GM04504 (cell line): ENCODE measurements at places on chromosomes 5 and 9.

DNA sequence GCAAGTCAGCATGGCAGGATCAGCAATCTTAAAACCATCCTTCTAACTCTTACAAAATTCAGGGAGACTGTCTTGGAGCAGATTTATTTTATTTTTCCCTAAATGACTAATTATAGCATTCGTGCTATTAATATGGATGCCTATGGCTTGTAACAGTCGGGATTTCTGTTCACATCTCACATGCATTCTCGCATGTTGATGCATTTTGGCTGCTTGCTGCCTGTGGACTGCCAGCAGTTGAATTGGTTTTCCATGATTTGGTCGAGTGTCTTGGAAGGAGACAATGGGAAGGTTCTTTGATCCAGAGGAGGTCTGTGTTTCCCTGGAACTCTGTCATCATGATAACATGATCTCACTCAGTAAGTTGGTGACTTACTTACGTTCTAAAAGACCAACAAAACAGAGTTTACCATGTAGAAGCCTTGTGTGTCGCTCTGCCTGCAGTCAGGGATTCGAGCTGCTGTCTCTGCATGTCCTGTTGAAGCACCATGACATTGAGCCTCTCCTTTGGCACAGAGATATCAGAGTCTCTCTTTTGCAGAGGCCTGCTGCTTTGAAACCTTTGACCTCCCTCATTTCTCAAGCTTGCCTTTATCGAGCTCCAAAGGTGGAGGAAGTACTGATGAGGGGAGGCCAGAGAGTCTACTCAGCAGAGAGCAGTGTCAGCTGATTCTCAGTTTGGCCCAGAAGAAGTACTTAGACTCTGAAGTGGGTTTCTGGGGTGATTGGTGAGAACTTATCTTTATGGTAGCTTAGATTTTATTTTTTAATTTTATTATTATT is 82.4 kb downstream of the ARHGAP26 start:
- no peak for DNase-seq

DNA sequence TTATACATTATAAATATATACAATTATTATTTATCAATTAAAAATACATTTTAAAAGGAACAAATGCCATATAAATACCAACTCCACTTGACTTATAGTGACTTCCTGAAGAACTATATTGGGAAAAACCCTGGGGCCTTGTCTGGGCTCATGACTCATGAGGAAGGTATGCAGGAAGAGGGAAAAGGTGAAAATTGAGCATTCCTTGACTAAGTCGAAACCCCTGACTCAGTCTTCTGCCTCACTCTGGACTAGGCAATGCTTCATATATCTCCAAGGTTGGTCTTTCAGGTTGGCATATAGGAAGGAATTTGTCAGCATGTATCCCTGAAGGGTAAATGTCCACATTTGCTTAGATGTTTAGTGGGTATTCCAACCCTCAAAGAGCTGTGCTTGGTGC is 78.5 kb downstream of the SH3TC2 start:
- no peak for DNase-seq

- DNase-seq: no peak
Measured at GRCh38 chr5:151592855-151593408, 1.8 kb upstream of the FAT2 start.

GRCh38 chr5:619444-619843 is 7.3 kb downstream of the CEP72 start:
- DNase-seq: no peak

DNA sequence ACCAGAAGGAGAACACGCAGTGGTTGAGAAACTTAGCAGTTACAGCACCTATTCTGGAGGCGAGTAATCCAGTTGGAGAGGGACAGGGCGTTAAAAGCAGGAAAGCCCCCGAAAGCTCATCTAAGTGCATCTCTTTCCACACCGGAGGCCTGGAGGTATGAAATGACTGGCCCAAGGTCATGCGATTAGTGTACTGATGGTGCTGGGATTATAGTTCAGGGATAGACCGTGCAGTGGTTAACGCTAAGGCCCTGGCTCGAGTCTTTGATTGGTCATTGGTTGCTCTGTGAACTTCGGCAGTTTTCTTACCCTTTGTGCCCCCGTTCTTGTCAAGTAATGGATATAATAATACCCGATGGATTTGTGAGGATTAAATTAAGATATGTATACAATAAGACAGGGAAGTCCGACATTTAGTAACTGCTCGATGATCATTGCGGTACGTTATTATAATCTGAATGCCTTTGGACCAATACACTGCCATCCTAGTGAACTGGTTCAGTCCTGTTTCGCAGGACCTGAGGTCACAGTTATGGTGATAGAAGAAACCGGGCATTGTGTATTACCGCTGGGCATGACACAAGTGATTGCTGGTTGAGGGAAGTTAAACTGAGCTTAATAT is 960 bp downstream of the CANX start:
- no peak for DNase-seq

GRCh38 chr9:21958833-21959232 is 35.4 kb downstream of the CDKN2A start:
- DNase-seq: no peak

GRCh38 chr9:136336156-136336870 is 9.0 kb downstream of the GPSM1 start:
- no peak for DNase-seq

DNA sequence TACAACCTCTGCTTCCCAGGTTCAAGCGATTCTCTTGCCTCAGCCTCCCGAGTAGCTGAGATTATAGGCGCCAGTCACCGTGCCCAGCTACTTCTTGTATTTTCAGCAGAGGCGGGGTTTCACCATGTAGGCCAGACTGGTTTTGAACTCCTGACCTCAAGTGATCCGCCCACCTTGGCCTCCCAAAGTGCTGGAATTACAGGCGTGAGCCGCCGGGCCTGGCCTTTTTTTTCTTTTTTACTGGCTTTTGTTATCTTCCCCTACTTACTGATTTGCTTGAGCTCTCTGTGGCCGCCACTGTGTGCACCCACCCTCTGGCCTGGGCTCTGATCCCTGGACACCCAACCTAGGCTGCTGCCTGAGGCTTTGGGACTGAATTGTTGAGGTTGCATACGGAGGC is 60.3 kb downstream of the ANKRD33B start:
- DNase-seq: no peak

GRCh38 chr5:35811108-35811741 is 45.5 kb upstream of the IL7R start:
- no peak for DNase-seq

GRCh38 chr9:123456011-123456410 is 100.0 kb downstream of the CRB2 start:
- no peak for DNase-seq

DNA sequence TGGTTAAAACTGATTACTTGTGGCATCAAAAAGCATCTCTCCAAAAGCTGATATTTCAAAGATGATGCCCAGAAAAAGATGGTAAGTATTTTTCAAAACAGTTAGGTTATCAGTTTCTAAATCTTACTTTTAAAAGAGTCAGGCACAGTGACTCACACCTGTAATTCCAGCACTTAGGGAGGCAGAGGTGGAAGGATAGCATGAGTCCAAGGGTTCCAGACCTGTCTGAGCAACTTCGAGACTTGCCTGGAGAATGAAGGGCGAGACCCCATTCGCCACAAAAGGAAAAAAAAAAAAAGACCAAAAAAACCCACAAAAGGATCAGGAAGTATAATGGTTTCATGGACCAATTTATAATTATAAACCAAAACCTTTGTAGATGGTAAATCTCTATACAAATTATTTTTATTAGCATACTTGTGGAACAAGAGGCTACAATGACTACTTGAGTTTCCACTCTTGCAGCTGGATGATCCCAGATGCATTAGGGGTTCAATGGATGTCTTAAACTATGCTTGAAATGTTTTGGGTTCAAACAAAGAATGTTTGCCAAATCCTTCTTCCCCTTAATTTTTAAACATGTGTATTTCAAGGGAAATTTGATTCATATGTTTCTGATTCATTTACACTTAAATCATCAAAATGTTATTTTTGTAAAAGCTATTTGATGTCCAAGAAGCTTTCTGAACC is 96.1 kb downstream of the ADAMTSL1 start:
- DNase-seq: no peak

DNA sequence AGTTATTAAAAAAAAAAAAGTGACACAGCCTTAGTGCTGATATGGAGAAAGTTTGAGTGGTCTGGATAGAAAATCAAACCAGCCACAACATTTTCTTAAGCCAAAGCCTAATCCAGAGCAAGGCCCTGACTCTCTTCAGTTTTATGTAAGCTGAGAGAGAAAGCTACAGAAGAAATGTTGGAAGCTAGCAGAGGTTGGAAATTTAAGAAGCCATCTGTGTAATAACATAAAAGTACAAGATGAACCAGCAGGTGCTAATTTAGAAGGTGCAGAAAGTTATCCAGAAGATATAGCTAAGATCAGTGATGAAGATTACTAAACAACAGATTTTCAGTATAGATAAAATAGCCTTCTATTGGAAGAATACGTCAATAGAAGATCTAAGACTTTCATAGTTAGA is 102.9 kb downstream of the GHR start:
- DNase-seq: no peak

- DNase-seq: peak; percentile 95
Measured at GRCh38 chr9:69174616-69175463, 763 bp downstream of the TJP2 start.

GRCh38 chr5:152066784-152067183 is 142.1 kb upstream of the GLRA1 start:
- DNase-seq: no peak

DNA sequence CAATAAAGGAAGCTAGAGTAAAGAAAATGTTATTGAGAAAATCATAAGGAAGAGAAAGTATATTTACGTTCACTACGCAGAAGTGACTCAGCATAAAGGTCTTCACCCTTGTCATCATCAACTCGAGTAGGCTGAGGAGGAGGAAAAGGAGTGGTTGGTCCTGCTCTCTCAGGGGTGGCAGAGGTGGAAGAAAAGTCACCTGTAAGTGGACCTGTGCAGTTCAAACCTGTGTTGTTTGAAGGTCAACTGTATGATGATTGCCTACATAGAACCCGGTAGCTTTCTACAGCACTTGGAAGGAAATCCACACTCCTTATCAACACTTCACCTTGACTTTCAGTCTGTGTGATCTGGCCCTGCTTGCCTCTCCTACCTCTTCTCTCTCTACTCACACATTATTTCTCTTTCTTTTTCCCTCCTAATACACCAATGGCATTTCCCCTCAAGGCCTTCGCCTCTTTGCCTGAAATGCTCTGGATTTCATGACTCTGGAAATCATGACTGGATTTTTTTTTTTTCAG is 109.3 kb upstream of the CPEB4 start:
- no peak for DNase-seq

DNA sequence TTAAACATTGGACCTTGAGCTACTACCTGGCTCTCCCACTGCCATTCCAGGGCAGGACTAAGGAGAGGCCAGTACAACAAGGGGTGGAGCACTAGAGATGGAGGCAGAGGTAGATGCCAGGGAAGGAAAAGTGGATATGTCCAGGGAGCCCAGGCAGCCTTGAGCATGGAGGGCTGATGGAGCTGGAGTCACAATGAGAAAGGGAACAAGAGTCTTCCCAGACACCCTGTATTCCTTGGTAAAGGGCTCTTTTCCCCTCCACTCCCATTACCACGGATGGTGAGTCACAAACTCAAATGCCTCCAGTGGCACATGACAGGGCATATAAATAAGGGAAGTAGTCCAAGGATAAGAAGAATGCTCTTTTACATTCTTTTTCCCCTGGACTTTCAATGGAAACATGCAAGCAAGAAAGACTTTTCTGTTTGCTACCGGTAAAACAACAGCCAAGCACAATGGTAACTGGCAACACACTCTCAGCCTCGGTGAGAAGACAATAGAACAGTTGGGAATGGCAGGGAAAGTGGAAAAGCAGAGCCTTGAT is 16.7 kb downstream of the ERAP1 start:
- peak; percentile 12 for DNase-seq

DNA sequence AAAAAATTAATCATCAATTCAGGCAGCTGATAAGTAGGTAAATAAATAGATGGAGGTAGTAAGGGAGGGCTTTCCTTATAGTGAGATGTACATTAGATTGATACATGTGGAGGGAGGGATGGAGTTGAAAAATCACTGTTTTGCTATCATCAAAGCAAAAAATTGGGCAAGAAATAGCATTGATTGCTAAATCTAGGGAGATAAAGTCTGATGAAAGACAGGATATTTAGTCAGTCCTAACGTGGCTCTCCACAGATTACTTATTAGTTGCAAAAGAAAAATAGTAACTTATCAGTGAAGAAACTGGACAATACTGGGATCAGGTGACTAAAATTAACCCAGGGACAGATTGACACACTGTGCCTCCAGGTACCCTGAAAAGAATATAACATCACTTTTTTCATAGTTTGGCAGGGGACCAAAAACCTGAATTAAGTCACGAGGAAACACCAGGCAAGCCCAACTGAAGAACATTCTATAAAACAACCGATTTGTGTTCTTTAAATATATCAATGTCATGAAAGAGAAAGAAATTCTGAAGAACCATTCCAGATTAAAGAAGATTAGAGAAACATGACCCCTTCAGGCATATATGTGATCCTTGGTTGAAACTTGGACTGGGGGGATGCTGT is 27.1 kb upstream of the GOLPH3 start:
- no peak for DNase-seq

DNA sequence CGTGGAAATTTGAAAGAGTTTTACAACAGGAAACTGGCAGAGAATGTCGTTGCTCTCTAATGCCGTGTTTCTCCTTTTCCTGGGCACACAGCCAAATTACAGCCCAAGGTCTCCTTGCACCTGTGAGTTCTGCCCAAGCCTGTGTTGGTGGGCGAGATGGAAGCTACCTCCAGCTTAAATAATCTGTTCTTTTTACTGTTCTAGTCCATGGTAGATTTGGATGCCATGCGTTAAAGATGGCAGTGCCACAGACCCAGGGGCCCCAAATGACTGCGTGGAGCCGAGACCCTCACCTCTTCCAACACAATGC is 92.6 kb upstream of the IRX4 start:
- DNase-seq: no peak

- DNase-seq: no peak
Measured at GRCh38 chr5:132002757-132003156, 8.7 kb downstream of the ACSL6 start.

- DNase-seq: no peak
Measured at GRCh38 chr9:126155756-126156664, 170.6 kb upstream of the MVB12B start.

DNA sequence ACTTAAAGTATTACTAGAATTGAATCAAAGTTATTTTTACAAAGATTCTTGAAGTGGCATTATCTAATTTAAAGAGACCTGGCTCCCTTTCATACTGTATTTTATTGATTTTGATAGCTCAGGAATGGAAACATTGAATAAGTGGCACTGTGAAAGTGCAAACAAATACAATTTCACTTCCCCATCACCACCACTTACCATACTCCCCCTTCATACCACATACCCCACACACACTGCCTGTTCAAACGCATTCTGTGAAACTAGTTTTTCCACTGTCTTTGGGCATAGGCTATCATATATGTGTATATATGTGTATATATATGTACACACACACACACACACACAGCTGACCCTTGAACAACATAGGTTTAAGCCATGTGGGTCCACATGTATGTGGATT is 62.1 kb upstream of the ATG10 start:
- no peak for DNase-seq

GRCh38 chr5:95647886-95648860 is 1.6 kb downstream of the RFESD start:
- no peak for DNase-seq

DNA sequence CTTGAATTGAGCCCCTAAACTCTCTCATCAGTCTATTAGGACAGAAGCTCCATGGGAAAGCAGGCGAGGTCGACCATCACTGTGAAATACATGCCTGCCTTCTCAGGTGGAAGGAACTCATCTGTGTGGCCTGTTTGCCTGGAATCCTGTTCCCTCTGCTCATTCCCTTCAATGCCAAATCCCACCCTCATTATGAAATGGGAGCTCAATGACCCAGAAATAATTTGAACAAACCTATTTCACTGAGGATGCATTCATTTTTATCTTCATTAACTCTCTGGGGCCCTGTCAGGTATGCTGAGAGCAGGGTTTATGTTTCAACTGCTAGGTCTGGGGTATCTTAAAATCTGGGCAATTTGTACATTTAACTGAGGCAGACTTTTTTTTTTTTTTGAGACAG is 142.2 kb downstream of the MED27 start:
- DNase-seq: no peak
